Right lung (tissue), 10 donors: ENCODE measurements at places on chromosomes 12 and 14. TPM values are rescaled to one million over a fixed set of nuclear protein-coding genes. Genes with fewer than 3 reads are reported as not detected.

GRCh38 chr12:91924827-91925226, 220.8 kb downstream of the BTG1 start:
- DNase-seq: no peak

DNA sequence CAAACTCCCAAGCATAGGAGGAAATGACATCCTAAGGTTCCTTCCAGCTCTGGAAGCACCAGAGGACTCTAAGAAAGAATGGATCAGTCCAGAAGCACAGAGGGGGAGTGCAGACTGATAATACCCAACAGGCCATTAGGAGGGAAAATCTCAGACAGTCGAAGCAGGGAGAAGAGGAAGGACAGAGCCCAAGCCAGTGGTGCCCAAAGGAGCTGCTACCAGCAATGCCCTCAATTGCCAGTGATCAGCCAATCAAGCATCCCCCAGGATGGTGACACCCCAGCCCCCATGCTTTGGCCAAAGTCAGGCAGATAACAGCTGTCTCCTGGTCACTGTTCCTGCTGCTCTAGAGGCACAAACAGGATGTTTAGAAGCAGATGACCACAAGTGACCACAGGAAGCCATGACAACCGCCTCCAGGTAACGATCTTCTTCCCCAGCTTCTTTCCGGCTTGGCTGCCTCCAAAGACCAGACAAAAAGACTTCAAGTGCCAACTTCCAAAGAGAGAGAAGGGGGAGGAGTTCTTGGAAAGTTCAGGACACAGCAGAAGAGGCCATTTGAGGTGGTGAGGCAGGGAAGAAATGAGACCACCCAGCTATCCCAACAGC, 16.2 kb downstream of the PXN start:
- DNase-seq: no peak

ADCY6 gene
- polyA plus RNA-seq: 74.3 TPM

GRCh38 chr14:95361373-95362137, 41.8 kb upstream of the CLMN start:
- DNase-seq: no peak

GRCh38 chr14:104239185-104239775, 100.9 kb downstream of the KIF26A start:
- no peak for DNase-seq

IL26 gene
- not detected for polyA plus RNA-seq
